Ureter (tissue), 1 donor: ENCODE measurements at places on chromosomes 13 and 19.

DNA sequence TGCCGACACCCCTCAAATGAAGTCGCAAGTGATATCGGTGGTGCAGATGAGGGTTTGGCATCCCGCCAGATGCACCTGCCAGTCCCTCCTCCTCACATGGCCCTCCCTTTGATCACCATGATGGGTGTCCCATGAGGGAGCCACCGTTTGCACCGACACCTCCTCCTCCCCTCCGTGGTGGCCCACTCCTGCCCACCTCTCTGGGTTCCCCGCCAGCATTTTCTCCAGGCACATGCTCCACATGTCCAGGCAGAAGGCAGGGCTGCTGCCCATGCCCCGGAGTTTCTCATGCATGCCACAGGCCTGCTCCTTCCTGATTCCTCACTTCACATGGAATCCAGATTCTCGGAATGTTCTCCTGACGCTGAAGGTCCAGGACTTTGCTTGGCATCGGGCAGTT, 49.3 kb downstream of the COL4A2 start:
- no peak for DNase-seq

GRCh38 chr13:71876648-71877255, 9.7 kb upstream of the DACH1 start:
- DNase-seq, result no peak

GRCh38 chr19:13051557-13052165, 51.0 kb downstream of the LYL1 start:
- no peak for DNase-seq

DNA sequence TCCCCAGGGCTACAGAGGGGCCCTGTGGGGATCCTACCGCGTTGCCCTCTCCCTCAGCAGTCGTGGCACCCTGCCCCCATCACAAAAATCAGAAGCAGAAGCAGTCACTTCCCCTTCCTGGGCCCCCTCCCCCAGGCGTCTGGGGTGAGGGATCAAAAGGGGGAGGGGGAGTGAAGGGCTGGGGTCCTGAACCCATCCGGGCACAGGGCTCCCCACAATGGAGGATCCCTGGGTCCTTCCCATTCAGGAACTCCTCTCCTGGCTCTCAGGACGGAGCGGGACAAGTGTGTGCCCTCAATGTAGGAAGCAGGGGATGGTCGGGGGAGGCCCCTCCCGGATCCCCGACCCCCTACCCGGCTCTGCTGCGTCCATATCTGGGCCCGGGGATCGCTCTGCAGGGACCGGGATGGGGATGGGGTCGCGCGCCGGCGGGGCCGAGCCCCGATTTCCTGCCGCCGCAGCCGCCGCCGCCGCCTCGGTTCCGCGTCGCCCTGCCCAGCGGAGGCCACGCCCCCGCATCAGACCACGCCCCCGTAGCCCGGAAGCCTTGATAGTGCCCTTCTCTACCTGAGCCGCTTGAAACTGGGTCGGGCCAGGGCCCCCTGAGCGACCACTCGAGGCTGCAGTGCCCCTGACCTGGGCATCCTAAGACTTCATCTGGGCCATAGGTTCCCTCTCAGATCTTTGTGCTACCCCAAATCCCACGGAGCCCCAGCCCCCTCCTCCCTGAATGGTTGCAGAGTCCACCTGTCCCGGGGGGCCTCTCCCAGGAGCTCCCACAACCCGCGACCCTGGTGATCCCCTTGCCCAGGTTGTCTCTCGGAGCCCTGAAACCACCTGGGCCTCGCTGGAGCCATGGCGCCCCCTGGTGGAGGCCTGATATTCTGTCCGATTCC, at the start of gene GMIP:
Gene GMIP, minus strand, starts transcription at position 500 of the 896 bp plus-strand sequence. Its CDS starts 128 bp downstream, at position 372.
- DNase-seq, result peak; percentile 84

DNA sequence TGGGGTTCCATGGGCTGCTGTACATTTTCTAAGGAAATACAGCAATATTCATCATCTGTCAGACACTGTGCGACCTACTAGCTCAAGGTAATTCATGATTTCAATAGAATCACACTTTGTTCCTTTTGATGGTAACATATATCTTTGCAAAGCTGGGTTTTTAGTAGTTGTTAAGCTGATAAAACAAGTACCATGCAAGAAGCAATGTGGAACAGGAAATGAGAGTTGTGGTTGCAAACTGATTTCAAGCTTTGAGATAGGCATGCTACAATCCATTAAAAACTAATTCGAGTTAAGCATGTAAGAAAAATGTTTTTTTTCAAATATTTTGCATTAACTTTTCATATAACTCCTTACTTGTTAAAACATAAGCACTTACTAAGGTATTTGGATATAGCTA, 6.8 kb upstream of the MBNL2 start:
- no peak for DNase-seq

- DNase-seq, result no peak
These were observed 59.6 kb downstream of the DCT start for GRCh38 chr13:94419925-94420305.

- no peak for DNase-seq
These were observed 4.8 kb downstream of the IFNL1 start for GRCh38 chr19:39301021-39301420.

DNA sequence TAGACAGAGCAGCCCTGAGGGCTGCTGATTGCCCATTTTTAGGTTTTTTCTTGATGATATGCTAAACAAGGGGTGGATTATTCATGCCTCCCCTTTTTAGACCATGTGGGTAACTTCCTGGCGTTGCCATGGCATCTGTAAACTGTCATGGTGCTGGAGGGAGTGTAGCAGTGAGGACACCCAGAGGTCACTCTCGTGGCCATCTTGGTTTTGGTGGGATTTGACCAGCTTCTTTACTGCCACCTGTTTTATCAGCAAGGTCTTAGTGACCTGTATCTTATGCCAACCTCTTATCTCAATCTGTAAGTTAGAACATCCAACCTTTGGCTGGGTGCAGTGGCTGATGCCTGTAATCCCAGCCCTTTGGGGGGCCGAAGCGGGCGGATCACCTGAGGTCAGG, 148.0 kb downstream of the PTPRS start:
- DNase-seq, result no peak

DNA sequence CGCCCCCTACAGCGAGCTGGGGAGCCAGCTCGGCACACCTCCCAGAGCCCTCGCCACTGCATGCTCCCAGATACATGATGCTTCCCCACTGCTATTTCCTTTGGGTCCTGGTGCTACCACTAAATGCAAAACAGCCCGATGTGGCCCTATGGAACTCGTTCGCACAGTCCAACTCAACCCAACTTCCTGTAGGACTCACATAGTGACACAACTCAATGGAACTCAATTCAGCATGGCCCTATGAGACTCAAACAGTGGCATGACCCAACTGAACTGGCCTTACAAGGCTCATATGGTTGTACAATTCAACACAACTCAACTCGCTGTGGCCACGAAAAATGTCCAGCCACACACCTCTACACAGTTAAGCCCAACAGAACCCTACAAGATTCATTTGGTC, 3.5 kb downstream of the KCNA7 start:
- no peak for DNase-seq

DNA sequence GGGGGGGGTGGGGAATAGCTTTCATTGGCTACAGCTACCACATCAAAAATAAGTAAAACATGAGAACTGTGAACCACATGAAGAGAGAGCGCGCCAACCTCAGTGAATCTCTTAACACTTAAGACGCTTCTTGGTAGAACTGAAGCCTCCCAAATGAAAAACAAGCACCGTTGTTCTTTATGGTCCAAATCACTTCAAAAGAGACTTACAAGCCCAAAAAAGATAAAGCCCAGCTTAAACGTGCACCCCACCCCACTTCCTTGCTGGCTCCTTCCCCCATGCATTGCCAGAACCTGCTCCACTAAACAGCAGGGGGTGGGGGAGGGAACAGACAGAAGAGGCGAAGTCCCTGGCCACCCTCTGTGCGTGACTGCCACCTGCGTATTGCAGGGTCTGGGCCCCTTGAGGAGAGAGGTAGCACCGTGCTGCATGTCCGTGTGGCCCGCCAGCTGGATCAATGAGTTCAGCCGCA, 479.1 kb downstream of the FOXO1 start:
- no peak for DNase-seq

- DNase-seq, result no peak
These were observed 103.6 kb upstream of the MYO16 start for GRCh38 chr13:108525827-108526226.

DNA sequence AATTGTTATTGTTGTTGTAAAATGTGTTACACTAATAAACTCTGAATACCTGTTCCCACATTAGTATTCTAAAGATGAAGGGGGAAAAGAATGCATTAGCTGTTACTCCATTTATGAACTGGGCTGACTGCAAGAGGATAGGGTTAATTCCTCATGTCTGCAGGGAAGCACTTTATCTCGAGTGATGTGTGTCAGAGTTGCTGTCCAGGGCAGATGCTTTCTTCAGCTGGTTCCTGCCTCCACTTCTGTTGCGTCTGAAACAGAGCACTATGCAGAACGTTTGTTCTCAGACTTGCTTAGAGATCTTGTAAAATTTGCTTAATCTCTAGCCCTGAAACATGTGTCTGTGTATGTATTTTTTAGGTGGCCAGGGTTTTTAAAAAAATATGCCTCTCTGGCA, 318.8 kb downstream of the SPRY2 start:
- no peak for DNase-seq

- no peak for DNase-seq
These were observed 45.1 kb downstream of the ATP11A start for GRCh38 chr13:112734696-112735547.

DNA sequence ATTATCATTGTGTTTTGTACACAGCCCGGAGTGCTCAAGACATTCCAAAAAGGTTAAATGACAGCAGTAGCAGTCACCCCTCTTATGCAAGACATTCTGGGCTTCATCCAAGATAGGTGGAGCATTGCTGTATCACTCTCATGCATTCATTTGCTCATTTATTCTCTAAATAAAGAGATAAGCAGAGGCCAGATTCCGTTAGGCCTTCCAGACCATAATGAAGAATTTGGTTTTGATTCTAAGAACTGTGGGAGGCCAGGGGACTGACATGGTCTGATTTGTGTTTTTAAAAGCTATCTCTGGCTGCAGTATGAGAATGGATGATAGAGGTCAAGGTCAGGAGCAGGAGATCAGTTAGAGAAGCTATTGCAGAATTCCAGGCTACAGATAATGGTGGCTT, 145.8 kb downstream of the KCNRG start:
- no peak for DNase-seq
